ENCODE measurements at places on chromosomes 3 and 15.

DNA sequence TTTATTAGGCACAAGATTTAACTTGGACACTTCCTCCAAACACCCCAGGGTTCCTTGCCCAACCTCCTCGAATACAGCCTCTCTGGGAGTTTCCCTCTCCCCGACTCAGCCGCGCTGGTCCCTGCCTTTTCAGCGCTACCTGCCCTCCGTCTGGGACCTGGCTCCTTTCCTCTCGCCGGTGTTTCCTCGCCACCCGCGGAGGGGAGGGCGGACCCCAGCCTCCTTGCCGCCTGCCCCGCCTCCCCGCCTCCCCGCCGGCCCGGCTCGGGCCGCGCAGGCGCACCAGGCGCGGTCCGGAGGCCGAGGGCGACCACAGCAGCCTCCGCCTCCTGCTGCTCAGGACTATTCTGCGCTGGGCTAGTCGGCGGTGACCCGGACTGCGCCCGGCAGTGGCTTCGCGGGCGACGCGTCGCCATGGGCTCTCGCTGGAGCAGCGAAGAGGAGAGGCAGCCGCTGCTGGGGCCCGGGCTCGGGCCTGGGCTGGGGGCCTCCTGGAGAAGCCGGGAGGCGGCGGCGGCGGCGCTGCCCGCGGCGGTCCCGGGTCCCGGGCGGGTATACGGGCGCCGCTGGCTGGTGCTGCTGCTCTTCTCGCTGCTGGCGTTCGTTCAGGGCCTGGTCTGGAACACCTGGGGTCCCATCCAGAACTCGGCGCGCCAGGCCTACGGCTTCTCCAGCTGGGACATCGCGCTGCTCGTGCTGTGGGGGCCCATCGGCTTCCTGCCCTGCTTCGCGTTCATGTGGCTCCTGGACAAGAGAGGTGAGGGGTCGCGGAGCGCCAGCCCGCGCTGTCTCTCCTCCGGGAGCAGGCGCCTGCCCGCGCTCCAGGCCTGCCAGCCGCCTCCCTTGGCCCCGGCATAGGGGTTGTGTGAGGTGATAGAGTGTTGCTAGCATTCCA lies at the start of gene SLC49A4:
TSS of gene SLC49A4 (plus strand) at position 291 of the 895 bp plus-strand sequence. CDS start at position 415, 124 bp downstream.
- H3K4me3 ChIP-seq: peak within 1 kb of the TSS; percentile 86
- no peaks in the 10 kb centered on the region for H3K36me3 ChIP-seq
- H3K4me1 ChIP-seq: peaks cover 27% of the 10 kb centered on the region
- peak; percentile 57 for DNase-seq
- H3K27ac ChIP-seq: peak within 1 kb of the TSS; percentile 80

DNA sequence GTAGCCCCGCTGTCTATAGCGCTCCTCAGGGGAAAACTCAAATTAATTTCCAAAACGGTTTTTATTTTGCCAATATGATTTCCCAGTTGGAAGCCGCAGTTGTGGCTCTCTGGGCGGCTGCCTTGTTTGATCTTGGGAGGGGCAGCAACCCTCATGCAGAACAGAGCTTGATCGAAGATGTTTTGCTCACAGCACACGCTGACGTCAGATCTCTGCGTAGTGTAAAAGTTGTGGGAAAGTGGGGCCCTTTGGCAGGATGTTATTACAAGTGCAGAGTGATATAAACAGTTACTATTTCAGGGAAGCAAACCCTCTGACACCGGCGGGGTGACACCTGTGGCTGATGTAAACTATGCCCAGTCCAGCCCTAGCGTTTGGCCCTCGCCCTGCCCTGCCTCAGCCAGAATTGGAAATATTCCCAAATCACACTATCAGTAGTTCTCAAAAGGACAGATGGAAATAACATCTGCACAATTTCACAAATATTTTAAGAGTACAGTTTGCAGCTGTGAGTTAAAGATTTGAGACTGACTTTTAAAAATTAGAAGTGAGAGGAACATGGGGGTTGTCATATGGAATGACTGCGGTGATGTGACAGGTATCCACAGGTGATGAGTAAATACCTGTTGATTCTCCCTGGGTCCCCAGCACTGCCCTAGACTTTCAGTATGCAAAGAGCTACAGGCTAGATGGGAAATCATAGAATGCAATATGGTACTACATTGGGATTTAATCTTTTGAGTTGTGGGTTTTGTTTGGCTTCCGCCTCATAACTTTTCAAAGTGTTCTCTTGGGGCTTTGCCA lies 1.7 kb downstream of the SYNM start:
- H3K4me3 ChIP-seq: peak overlapping the region; percentile 57
- H3K36me3 ChIP-seq: no peaks in the 10 kb centered on the region
- H3K4me1 ChIP-seq: peaks cover 8% of the 10 kb centered on the region
- peaks cover 37% of the 10 kb centered on the region for H3K27me3 ChIP-seq
- H3K27ac ChIP-seq: no peak overlapping the region
- peak; percentile 44 for DNase-seq

GRCh38 chr3:160577093-160577492 lies 11.7 kb upstream of the KPNA4 start:
- H3K36me3 ChIP-seq: peaks cover 2% of the 10 kb centered on the region
- H3K27me3 ChIP-seq: peaks cover 18% of the 10 kb centered on the region
- H3K4me3 ChIP-seq: no peak overlapping the region
- H3K27ac ChIP-seq: no peak overlapping the region
- DNase-seq: no peak
- H3K4me1 ChIP-seq: no peaks in the 10 kb centered on the region

- no peak for DNase-seq
- no peak overlapping the region for H3K4me3 ChIP-seq
- peaks cover 2% of the 10 kb centered on the region for H3K27me3 ChIP-seq
- H3K4me1 ChIP-seq: no peaks in the 10 kb centered on the region
Measured at GRCh38 chr3:190785047-190785446, 77.4 kb downstream of the GMNC start.

DNA sequence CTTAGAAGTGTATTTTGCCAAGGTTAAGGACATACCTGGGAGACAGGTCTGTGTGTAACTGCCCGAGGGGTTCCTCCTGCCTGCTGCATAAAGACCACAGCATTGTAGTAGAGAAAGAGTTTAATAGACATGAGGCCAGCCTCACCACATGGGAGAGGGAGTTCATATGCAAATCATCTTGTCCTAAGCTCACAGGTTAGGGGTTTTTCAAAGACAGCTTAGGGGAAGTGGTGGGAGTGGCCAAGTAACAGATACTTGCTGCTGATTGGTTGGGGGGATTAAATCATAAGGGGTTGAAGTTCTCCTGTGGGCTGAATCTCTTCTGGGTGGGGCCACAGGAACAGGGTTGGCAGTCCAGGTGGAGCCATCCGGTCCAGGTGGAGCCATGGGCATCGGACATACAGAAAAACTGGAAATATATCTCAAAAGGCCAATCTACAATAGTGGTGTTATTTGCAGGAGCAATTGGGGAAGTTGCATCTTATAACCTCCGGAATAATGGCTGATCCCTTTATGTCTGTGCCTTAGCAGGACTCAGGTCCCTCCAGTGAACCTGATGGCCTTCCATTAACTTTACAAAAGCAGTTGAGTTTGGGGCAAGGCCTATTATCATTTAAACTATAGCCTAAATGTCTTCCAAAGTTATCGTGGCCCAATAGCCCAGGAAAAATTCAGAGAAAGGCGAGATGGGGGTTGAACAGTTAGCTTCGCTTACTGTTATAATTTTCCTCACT lies 86.0 kb upstream of the MFGE8 start:
- no peak for DNase-seq
- H3K36me3 ChIP-seq: no peaks in the 10 kb centered on the region
- peaks cover 2% of the 10 kb centered on the region for H3K4me1 ChIP-seq
- H3K27ac ChIP-seq: no peak overlapping the region

DNA sequence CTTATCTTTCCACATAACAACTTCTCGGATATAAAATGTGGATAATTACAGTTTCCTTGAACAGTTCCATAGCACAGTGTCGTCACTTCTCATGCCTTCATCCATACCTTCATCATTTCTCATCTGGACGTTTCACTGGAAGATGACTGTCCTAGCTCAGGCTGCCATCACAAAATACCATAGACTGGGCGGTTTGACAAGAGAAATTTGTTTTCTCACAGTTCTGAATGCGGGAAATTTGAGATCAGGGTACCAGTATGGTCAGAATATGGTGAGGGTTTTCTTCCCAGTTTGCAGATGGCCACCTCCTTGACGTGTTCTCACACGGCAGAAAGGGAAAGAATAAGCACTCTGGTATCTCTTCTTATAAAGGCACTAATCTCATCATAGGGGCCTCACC lies 42.8 kb downstream of the TMEM108 start:
- DNase-seq: no peak
- no peak overlapping the region for H3K27ac ChIP-seq
- H3K27me3 ChIP-seq: peaks cover 12% of the 10 kb centered on the region
- no peak overlapping the region for H3K4me3 ChIP-seq
- H3K36me3 ChIP-seq: no peaks in the 10 kb centered on the region

GRCh38 chr15:77574521-77575202 lies 58.0 kb downstream of the LINGO1 start:
- H3K4me1 ChIP-seq: no peaks in the 10 kb centered on the region
- H3K27me3 ChIP-seq: no peaks in the 10 kb centered on the region
- H3K4me3 ChIP-seq: no peak overlapping the region
- no peak for DNase-seq
- no peaks in the 10 kb centered on the region for H3K36me3 ChIP-seq
- H3K27ac ChIP-seq: no peak overlapping the region

DNA sequence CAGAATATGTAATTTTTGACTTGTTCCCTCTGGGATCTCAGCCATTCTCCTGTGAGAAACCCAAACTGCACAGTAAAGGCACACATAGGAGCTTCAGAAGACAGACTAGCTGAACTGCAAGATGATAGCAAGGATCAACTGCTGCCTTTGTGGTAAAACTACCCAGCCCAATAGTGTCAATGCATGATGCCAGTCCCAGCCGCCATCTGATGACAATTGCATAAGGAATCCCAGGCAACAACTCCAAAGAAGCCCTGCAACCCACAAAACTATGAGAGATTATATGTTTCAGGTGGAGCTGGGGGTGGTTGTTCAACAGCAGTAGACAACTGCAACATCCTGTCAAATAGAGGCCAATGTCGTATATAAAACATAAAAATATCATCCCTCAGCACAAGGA lies 192.4 kb upstream of the ARPP21 start:
- no peaks in the 10 kb centered on the region for H3K27me3 ChIP-seq
- H3K4me3 ChIP-seq: no peak overlapping the region

GRCh38 chr3:129181819-129182218 lies 1.9 kb downstream of the CNBP start:
- peaks cover 55% of the 10 kb centered on the region for H3K36me3 ChIP-seq
- DNase-seq: no peak
- H3K4me3 ChIP-seq: peak overlapping the region; percentile 96
- peak overlapping the region; percentile 95 for H3K27ac ChIP-seq

GRCh38 chr3:81531263-81531662 lies 230.2 kb downstream of the GBE1 start:
- no peak for DNase-seq
- peaks cover 62% of the 10 kb centered on the region for H3K36me3 ChIP-seq
- H3K27me3 ChIP-seq: no peaks in the 10 kb centered on the region
- no peaks in the 10 kb centered on the region for H3K4me1 ChIP-seq
- no peak overlapping the region for H3K4me3 ChIP-seq
- no peak overlapping the region for H3K27ac ChIP-seq

DNA sequence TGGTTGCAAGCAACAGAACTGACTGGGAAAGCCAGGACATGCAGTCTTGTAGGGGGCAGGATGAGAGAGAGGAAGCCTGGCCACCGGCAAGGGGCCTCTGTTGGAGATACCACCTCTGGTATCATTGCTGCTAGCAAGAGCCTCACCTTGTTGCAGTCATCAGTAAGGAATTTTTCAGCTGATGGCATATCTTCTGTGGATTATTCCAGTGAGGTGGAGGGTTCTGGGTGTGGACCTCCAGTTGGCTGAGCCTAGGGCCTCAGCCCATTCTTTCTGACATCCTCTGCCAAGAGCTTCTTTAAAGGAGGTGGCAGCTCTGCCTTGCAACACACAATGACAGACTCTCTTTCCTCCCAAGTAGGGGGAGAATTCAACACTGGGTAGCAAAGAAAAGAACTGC lies 128.9 kb downstream of the AQP9 start:
- no peaks in the 10 kb centered on the region for H3K27me3 ChIP-seq
- DNase-seq: no peak
- peaks cover 14% of the 10 kb centered on the region for H3K4me1 ChIP-seq
- H3K27ac ChIP-seq: no peak overlapping the region

DNA sequence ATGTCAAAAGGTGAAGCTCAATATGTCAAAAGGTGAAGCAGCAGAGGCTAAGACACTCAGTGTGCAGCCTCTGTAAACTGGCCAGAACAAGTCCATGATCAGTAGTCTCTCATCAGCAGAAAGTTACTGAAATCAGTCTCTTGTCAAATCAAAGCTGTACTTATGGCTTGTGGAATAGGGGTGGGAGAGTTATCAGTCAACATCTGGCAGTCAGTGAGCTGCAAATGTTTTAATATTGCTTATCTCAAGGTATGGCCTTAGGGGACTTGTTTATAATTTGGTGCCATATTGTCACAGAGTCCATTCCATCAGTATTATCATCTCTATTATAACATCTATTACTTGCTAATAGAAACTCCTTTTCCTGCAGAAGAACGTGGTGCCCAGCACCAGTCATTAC lies 14.9 kb upstream of the WDR49 start:
- DNase-seq: no peak
- peaks cover 1% of the 10 kb centered on the region for H3K4me1 ChIP-seq
- peaks cover 13% of the 10 kb centered on the region for H3K36me3 ChIP-seq
- H3K4me3 ChIP-seq: no peak overlapping the region
- H3K27me3 ChIP-seq: no peaks in the 10 kb centered on the region

DNA sequence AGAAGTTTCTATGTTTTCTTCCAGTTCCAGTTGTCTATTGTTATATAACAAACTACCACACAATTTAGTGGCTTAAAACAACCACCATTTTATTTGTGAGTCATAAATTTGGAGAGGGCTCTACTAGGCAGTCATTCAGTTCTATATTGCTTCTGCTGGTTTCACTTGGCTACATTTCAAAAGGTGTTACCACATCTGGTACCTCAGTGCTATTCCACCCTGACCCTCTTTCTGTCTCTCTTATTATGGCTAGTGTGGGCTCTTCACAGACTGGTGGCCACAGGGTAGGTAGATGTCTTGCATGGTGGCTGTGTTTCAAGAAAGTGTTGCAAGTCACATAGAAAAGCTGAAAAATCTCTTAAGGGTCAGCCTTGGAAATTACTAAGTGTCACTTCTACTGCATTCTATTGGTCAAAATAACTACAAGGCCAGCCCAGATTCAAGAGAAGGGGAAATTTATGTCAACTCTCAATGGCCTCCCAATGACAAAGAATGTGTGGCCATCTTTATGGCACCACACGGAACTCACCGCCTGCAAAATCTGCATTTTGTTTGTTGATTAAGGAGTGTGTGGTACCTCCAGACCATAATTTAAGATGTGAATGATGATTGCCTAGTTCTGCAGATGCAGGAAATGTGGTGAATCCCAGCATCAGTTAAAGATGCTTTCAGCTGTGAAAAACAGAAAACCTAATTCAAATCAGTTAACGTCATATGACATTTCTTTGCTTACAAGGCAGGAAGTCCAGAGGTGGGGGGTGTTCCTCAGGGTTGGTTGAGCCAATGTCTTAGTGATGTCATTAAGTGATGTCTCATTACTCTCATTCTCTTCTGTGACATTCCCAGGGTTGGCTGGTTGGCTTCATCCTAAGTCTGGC lies 105.8 kb upstream of the RASGRP1 start:
- peak overlapping the region; percentile 94 for H3K27ac ChIP-seq
- peak overlapping the region; percentile 11 for H3K4me3 ChIP-seq
- DNase-seq: peak; percentile 84
- H3K27me3 ChIP-seq: no peaks in the 10 kb centered on the region
- no peaks in the 10 kb centered on the region for H3K36me3 ChIP-seq
- peaks cover 82% of the 10 kb centered on the region for H3K4me1 ChIP-seq

GRCh38 chr15:62798536-62798935 lies 244.0 kb upstream of the TPM1 start:
- no peak overlapping the region for H3K4me3 ChIP-seq
- no peak for DNase-seq
- H3K27me3 ChIP-seq: no peaks in the 10 kb centered on the region
- H3K36me3 ChIP-seq: no peaks in the 10 kb centered on the region
- no peaks in the 10 kb centered on the region for H3K4me1 ChIP-seq
